GM18507 (cell line): ENCODE measurements at places on chromosomes 13 and 19.

DNA sequence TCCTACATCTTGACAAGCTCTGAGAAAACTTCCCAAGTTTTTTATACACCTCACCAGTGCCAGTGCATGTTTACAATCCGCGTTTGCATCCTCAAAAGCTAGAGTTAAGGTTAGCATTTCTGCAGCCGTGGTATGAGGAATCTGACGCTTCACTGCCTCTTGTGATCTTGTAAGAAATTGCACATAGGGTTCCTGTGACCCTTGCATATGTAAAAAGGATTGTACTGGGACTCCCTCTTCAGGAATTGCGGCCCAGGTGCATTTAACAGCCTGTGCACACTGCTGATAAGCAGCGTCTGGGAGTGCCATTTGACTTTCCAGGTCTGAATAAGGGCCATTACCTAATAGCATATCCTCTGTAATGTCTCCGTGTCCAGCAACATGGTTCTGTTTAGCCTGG, 15.3 kb downstream of the FPR3 start:
- DNase-seq: no peak

GRCh38 chr13:38173403-38173802, 176.2 kb upstream of the UFM1 start:
- no peak for DNase-seq

- peak; percentile 2 for DNase-seq
These were observed at the start of gene ZNF793 for GRCh38 chr19:37506387-37507166. Gene ZNF793, plus strand, starts transcription at chr19:37506939. Its CDS starts 16,501 bp downstream, at chr19:37523440.

DNA sequence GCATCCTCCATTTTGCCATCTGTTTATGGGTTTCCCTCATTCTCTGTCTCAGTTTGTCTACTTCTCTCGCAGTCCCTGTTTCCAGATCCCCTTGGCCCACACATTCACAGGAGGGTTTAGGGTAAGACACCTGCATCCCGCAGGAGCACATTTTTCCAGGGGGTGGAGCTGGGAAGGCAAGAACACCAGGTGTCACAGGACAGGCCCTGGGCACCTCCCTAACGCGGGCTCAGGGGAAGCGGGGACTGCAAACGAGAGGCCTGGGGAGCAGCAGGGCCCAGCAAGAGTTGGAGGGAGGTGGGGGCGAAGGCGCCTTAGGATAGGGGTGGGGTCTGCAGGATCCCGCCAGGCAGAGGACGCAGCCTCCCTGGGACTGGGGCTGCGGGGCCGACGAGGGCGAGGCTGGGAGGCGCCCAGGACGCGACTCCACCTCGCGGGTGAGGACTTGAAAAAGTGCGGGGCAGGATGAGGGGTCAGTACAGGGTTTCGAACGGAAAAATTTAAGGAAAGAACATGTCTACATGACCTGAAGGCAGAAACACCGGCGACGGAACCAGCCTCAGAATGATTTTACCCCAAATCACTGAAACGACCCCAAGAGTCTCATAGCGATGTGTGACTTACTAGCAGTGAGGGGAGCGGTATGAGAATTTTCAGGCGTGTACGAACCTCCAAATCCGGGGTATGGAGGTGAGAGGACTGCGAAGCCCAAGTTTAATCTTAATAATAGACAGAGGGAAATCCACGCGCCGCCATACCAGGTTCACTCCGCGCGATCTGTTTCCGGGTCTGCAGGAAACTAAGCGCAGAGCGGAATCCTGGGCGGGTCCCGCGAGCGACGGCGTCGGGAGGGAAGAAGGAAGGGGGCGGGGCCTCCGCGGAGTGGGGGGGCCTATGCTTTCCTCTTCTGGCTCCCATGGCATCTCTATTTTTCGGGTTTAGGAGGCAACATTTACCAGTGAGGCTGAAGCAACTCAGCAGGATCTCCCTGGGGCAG, 7.1 kb upstream of the ERVV-2 start:
- DNase-seq: no peak

- no peak for DNase-seq
These were observed 273.6 kb downstream of the ABCC4 start for GRCh38 chr13:95027638-95028037.

DNA sequence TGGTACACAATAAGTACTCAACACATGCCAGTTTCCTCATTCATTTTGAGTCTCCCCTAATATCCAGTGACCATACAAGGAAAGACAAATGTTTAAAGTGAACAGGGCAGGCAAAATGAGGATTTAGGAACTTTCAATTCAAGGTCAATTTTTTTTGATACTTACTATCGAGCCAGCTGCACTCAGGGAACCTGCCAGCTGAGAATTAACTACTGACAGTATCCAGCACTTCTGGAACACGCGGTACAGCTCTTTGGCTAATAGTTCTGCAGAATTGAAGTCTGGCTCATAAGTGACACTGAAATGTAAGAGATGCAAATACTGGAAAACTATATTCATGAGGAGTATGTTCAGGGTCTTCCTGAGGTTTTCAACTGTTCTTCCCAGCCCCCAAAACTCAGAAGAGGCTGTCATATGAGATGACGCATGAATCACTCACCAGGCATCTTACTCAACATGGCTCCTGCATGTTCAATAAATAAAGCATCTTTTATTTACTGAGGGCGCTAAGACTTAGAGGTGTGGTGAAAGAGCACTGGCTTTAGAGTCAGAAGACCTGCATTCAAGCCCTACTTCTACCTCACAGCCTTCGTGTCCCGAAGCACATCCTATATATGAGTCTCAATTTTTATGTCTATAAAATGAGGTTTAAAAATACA, 25.6 kb downstream of the RUBCNL start:
- no peak for DNase-seq

DNA sequence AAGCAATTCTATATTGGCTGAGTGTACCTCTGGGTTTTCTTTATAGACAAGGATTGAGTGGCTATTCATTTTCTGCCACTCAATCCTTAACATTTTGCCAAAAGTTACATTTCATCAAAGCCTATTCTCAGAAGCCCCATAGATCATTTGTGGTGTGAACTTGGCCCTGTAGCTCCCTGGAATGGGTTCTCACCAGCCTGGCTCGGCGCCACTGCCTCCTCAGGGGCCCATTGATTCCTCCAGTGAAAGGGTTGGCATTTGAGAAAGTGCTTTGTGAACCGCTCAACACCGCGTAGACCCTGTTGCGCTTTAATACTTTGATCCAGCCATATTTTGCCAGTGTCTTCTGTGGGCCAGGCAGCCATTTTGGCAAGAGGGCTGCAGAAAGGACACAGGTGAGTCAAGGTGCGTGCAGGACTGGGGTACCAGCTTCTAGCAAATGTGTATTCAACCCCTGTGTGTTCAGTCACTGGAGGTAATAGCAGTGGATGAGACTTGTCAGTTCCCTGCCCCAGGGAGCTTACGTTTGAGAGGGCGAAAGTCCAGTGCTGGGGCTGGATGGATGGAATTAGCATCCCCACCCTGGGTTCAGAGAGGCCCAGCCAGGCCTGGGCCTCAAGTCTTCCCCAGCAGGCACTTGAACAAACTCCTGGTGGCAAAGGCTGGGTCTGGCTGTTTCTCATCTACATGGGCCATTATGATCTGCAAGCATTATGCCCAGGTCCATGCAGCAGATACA, 3.8 kb downstream of the RAB8A start:
- no peak for DNase-seq

DNA sequence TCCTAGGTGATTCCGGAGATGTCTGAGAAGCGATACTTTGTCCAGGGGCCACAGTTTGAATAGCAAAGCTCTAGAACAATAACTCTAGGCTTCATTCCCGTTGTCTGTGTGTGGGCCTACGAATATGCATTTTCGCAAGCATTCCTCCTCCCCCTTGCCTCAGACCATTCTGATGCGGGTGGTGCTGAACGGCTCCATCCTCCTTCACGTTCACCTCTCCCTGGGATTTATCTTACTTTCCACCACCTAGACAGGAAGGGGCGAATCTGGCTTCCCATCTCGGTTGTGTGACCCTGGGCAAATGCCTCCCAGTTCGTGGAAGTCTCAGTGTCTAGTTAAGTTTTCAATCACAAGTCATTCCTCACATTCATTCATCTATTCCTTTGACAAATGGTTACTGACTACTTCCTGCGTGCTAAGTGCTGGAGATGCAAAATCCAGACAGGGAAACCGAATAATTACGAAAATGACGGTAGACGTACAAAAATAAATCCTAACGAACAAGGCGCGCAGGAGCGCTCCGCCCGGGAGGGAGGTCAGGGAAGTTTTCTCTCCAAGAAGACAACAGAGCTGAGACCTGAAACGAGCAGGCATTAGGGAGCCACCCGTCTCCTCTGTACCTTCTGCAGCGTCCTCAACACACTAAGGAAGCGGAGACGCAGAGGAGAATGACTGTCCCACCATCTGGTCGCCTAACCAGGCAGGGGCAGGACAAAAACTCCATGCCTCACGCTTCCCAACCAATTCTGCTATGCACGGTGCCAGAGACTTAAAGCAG, 1.3 kb upstream of the CNOT3 start:
- no peak for DNase-seq

GRCh38 chr19:34269968-34270621, 15.7 kb downstream of the GARRE1 start:
- DNase-seq: peak; percentile 37

GRCh38 chr13:38535261-38535660, 151.6 kb upstream of the FREM2 start:
- no peak for DNase-seq

DNA sequence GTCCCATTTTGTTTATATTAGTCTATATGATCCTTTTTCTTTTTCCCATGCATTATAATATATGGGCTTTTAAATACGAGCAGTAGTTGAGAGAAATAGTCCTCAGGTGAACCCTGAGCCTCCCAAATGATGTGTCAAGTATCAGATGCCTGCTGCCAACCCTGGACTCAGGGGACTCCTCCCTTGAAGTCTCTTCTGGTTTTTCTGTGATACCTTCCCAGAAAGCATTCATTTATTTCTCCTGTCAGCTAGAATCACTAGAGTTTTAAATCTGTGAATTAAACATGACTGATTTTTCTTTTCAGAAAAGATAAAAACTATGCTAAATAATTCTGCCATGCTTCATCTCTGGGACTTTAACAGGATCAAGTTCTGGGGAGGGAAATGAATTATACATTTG, 184.6 kb downstream of the LIG4 start:
- DNase-seq: no peak

GRCh38 chr13:67643516-67644055, 413.4 kb upstream of the PCDH9 start:
- DNase-seq: no peak

DNA sequence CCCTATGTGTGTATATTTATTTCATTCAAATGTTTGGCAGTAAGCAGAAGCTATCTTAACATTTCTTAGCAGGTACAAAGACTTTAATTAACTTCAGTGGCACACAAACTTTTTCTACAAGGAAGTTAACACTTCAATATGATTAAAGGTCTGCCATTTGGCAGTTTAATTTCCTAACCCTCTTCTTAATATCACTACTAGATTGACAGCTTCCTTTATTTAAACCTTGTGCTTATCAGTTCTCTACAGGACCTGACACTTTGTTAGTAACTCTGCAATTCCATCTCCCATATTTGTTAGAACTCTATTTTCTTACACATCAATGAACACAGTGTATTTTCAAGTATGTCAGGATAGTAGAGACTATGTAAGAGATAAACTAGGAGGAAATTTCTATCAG, 152.4 kb upstream of the ATXN8OS start:
- DNase-seq: no peak

GRCh38 chr19:8071912-8072311, 19.4 kb downstream of the CCL25 start:
- no peak for DNase-seq

- no peak for DNase-seq
These were observed 2.3 kb downstream of the MIDN start for GRCh38 chr19:1250437-1251260.

GRCh38 chr19:47111682-47112165, 1.9 kb downstream of the ZC3H4 start:
- DNase-seq: no peak

DNA sequence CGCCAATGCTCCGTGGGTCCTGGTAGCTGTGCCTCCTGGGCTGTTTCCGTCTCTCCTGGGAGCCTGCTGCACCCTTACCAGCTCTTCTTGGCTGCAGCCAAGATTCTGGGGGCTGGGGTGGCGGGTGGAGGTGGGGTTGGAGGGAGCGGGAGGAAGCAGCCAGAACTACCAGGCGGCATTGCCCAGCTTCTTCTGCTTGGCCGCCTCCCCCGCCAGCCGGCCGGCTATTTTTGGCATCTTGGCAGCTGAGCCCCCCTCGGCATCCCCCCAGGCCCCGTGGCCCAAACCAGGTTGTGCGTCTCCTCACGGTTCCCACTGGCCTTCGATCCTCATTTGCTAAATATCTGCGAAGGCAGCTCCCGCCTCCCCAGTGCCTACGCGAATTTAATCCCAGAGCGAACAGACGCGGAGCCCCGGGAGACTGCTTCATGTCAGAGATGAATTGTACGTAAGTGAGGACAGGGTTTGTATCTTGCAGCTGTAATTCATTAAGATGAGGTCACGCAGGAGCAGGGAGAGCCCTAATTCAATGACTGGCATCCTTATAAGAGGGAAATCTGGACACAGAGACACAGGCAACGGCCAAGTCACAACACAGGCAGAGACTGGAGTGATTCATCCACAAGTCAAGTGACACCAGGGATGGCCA, 12.8 kb upstream of the PEAK3 start:
- DNase-seq: no peak

- DNase-seq: no peak
These were observed 232.9 kb downstream of the FOXO1 start for GRCh38 chr13:40433577-40433976.

GRCh38 chr13:75175575-75175974, 306.4 kb downstream of the TBC1D4 start:
- no peak for DNase-seq

DNA sequence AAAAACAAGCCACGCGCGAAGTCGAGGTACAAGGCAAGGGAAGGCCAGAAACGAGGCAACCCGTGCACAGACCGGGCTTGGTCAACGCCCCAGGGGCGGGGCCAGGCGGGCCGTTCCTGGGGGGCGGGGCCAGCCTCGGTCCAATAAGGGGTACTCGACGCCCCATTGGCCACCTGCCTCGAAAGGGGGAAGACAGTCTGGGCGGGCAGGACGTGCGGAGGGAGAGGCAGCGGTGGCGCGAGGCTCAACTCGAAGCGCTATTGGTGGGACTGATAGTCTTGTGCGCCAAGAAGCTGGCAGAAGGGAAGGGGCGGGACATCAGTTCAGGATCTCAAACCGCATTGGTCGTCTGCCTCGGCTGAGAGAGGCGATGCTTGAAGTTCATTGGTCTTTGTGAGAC, at the start of gene LYPD4:
LYPD4 (minus strand) TSS at position 83 of the 400 bp plus-strand sequence. CDS start 5,398 bp downstream, outside the sequence.
- DNase-seq: no peak

DNA sequence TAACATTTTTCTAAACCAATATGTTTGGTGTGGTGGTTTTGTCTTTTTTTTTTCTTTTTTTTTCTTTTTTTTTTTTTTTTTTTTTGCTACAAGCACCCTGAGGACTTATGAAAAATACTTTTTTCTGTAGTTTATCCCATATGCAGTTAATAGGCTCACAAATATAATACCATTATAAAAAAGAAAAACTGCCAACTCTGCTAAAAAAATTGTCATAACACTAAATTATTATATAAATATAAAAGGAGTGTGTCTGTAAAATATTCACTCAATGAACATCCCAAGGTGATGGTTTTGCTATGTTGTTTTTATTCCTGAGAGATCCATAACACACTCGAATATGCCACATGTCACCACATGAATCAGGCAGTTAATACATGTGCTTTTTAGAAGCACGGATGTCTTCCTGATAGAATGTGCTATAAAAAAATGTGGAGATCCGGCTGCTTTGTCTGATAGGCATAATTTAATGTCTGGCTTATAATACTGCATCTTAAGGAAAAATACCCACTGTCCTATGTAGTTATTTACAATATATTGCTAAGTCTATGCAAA, 110.7 kb upstream of the ZNF507 start:
- DNase-seq: no peak
